T follicular helper cell (primary cell): ENCODE measurements at places on chromosomes 1 and 21.

DNA sequence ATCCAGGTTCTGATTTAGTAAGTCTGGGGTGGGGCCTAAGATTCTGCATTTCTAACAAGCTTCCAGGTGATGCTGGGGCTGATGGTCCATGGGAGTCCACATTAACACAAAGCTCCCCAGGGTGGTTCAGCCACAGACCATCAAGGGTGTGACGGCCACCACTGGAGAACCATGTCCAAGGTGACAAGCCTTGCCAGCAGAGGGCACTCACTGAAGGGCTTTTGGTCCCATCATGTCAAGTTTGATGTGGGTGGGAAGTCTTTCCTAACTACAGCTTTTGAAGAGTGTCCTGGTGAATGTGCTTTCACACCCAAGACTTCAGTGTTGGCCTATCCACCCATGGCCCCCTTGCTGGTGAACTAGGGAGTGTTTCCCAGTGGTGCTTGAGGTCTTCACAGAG lies 67.1 kb downstream of the UBE2T start:
- DNase-seq = peak; percentile 14

- no peak for DNase-seq
These were observed 619.3 kb downstream of the PTPRU start for GRCh38 chr1:29855561-29856160.

GRCh38 chr1:17122521-17123164 lies 3.4 kb upstream of the PADI2 start:
- no peak for DNase-seq

DNA sequence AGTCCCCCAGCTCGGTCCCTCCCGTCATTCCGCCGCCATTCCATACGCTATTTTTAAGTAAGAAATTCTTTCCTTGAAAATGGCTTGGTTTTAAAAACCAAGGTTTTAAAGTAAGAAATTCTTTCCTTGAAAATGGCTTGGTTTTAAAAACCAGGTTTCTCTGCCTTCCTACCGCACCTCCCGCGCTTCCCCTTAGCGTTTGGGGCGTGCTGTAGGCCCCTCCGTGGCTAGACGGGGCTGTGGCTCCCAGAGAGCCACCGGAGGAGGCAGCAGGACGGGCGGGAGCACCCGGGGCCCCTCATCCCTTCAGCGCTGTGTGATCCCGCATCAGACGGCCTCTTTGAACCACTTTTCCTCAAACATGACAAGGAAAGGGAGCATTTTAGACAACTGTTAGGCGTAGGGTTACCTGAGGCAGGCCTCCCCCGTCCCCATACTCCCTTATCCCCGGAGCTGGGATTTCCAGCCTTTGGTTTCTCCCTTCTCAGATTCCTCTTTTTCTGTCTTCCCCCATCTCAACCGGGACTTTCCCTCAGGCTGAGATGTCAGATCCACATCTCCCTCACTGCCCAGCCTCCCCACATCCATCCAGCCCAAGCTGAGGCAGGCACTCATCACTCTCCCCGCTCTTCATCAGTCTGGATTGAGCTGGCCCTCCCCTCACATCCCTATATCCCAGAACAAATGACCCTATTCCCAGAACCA lies 541 bp upstream of the CD58 start:
- no peak for DNase-seq
